ENCODE measurements at places on chromosomes 6 and 20. TPM values are rescaled to one million over a fixed set of nuclear protein-coding genes. Genes with fewer than 3 reads are reported as not detected.

DNA sequence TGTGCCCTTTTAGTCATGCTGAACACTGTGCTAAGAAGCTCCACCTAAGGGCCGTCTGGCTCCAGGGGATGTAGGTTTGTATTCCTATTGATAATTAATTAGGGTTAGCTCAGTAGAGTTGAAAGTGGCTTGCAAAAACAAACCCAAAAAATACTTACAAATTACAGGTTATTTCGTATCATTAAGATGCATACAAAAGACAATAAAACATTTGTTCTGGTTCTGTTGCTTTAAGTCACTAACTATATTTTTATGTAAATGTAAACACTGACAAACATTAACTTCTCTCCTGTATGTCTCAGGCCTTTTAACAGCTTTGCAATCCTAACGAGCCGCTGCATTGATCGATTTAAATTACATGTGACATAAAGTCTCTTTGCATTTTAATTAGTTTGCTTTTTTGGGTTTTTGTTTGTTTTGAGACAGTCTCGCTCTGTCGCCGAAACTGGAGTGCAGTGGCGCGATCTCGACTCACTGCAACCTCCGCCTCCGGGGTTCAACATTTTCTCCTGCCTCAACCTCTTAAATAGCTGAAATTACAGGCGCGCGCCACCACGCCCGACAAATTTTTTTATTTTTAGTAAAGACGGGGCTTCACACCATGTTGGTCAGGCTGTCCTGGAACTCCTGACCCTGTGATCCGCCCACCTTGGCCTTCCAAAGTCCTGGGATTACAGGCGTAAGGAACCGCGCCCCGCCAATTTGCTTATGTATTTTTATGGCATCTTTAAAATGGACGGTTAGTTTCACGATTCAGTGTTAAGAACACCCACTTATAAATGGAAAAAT, 110.9 kb downstream of the HFE start:
- no peak for DNase-seq

Gene NKAIN4
- not detected for total RNA-seq

Gene OR2W1
- total RNA-seq, result not detected

Gene PSORS1C2
- total RNA-seq, result 5.2 TPM

DNA sequence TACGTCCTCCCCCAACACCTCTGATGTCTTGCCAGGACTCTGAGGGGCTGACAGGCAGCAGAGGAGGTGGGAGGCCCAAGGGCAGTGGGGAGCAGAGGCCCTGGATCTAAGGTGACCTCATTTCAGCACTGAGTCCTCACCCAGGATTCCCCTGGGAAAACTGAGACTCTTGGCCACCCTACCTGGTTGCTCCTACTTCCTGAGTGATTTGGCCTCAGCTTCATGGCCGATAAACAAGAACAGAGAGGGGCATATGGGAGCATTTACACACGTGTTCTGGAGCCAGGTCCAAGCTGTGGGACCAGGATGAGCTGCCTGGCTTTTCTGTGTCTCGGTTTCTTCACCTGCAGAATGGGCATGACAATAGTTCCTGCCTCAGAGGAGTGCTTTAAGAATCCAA, 133.8 kb downstream of the ANKRD60 start:
- DNase-seq, result peak; percentile 25

- no peak for DNase-seq
Observed at GRCh38 chr20:10665791-10666190, 8.0 kb downstream of the JAG1 start.

Gene ADGB
- total RNA-seq, result not detected

Gene RNF39
- not detected for total RNA-seq

- DNase-seq, result peak; percentile 83
Observed at GRCh38 chr6:107491138-107491609, 1.3 kb downstream of the SOBP start.

Gene TBXT
- total RNA-seq, result not detected

GRCh38 chr6:30507849-30508827, 18.8 kb downstream of the HLA-E start:
- DNase-seq, result no peak

Gene STK38
- total RNA-seq, result 10.5 TPM

Gene SRMS
- not detected for total RNA-seq

GRCh38 chr20:11182720-11183119, 508.9 kb upstream of the JAG1 start:
- no peak for DNase-seq

DNA sequence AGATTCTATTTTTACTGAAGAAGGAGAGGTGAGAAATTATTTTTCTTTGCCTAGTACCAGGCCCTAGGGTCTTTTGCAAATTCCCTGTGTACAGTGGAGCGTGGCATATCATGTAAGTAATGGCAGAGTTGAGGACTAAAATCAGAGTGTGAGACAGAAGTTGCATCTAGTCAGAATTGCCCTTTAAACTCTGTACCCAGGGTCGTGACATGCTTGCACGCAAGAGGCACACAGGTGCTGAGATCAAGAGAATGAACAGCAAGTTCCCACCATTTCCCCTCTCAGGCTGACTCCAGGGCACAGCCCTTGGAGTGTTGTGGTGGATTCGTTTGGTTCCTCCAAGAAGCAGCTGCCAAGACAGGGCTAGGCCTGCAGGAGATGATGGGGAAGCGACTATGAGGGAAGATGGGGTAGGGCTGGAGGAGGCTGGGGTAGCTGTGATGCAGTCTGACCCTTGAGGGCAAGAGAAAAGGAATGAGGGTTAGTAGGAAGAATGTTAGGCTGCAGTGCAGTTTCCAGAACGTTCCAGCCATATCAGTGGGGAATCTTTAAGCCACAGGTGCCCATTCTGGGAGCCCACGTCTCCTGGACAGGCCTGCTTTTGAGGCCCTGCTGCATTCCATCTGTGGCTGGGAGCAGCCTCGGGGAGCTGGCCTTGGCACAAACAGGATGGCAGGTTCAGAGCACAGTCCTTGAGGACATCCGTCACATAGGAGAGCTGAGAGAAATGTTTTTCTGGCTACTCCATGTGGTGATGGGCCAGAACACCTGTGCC, 6.9 kb downstream of the NELFCD start:
- peak; percentile 37 for DNase-seq

DNA sequence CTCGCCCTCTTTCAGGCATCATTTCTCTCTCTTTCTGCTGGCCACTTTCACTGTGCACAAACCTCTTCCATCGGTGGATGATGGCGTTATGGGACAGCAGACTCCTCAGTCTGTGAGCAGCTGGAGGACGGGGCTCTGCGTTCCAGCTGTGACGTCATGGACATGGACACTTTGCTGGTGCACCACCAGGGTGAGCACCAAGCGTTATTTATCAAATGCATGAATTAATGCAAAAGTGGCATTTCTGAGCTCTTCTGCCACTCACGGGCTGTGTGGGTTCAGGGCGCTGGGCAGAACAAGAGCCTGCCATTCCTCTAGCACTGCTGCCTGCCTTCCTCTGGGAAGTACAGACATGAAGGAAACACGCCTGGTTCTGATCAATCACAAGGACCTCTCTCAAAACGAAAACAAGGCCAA, 82.9 kb upstream of the MPC1 start:
- DNase-seq, result no peak

Gene MOG
- total RNA-seq, result not detected

DNA sequence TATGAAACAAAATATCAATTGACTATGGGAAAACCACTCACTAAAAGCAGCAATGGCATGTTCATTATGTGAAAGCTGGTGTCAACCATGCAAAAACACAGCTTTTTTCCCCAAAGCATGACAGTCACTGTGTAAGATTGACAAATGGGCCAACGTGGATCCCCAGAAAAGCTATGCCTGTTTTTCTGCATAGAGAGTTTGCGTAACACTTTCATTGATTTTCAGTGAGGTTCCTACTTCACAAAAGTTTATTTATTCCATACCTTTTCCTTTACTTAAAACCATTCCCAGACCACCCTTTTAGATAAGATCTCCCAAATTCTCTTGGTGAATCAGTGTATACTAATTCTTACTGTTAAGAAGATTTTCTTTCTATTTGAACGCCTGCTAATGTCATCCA, 138.4 kb upstream of the GLP1R start:
- no peak for DNase-seq

- DNase-seq, result no peak
Observed at GRCh38 chr6:11218538-11219399, 13.7 kb downstream of the NEDD9 start.

- no peak for DNase-seq
Observed at GRCh38 chr20:60057866-60058807, 99.9 kb downstream of the CDH26 start.

- DNase-seq, result no peak
Observed at GRCh38 chr6:66662196-66662595, 955.2 kb upstream of the EYS start.

Gene PRR3
- 25.0 TPM for total RNA-seq

GRCh38 chr20:16748308-16748900, at the start of gene OTOR:
Gene OTOR, plus strand, starts transcription at chr20:16748358. Its CDS starts 44 bp downstream, at chr20:16748402.
- no peak for DNase-seq

Gene ARMC12
- total RNA-seq, result not detected

Gene TGM2
- total RNA-seq, result 529 TPM

DNA sequence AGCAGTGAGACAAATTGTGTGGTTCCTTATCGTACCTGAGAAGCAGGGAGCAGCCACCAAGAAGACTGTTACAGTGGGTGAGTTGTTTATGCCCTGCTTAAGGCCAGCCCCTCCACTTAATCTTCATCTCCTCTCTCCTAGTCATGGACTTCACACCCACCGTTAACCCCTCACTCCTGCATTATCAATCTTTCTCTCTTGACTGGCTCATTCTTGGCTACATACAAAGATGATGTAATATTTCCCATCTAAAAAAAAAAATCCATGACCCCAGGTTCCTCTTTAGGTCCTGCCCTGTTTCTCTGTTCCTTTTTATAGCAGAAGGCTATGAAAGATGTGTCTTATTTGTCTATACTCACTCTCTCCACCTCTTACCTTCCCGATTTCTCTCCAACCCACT, 72.4 kb downstream of the SHLD1 start:
- DNase-seq, result no peak

Gene TUBB1
- not detected for total RNA-seq

GRCh38 chr20:44900231-44900854, 9.5 kb upstream of the PABPC1L start:
- DNase-seq, result no peak

GRCh38 chr6:88301888-88302768, 136.0 kb upstream of the CNR1 start:
- DNase-seq, result no peak

DNA sequence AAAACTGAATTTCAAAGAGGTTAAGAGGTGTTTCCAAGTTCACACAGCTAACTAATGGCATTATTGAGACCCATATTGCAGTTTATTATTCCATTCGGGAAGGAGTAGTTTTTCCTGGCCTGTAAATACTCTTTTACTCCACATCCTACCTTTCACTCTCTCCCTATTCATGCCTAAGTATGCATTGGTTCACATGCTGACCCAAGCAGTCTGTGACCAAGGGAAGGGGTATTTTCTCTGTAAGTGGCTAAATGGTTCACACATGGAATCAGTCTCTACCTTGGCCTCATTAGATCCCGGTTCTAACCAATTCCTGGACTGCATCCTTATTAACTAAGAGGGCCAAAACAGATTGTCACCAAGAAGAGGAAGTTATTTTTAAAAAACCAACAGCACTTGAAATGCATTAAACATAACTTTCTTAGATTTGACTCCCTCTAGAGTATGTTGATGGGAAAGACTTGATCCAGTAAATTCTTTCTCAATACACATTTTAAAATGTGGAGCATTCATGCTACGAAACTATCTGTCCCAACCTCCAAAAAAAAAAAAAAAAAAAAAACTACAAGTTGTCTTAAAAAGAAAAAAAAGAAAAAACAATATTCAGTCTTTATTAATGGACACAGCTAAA, 17.8 kb upstream of the RSPO3 start:
- no peak for DNase-seq

GRCh38 chr20:50848846-50849673, 54.2 kb downstream of the BCAS4 start:
- no peak for DNase-seq

DNA sequence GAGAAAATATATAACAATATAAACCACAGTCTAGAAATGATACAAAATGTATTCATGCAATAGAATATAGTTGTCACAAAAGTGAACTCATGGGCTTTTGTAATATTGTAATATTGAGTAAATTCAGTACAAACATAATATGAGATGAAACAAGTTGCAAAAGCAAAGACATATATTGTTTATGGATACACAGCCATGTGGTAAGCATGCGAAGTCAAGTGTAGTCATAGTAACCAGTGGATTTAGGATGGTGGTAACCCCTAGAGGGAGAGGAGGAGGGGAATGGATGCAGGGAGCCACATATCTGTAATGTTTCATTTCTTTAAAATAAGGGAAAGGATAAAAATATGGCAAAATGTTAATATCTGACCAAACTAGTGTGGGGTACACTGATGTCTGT, 47.3 kb downstream of the ARMC2 start:
- no peak for DNase-seq

Gene PRPF6
- 33.5 TPM for total RNA-seq

Gene PKIB
- not detected for total RNA-seq

DNA sequence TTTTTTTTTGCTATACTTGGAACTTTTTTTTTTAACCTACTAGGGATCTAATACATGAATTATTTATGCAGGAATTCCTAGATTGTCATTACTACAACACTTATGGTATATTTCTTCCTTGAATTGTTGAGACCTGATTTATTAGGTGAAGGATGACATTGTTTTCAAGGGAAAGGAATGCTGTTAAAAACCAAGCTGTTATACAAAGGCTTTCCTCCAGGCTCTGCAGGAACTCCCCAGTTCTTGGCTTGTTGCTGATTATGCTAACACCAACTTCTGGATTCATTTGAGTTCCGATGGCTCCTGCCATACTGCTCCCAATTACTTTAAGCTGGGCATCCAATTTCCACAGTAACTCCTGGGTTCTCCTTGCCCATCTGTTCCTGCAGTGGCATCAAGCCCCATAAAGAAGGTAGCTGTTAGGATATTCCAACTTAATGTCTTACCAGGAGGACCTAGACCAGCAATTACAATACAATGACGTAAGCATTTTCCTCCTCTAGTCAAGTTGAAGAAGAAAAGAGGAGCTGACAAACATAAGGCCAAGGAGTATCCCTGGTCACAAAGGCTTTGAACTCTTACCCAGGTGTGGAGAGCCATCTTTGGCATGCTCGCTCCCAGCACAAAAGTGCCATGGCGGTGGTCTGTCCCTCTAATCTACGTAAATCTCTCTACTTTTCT, 215.9 kb upstream of the AGPAT4 start:
- no peak for DNase-seq

- DNase-seq, result no peak
Observed at GRCh38 chr6:113802779-113803178, 54.4 kb upstream of the MARCKS start.

Gene RAET1L
- not detected for total RNA-seq

DNA sequence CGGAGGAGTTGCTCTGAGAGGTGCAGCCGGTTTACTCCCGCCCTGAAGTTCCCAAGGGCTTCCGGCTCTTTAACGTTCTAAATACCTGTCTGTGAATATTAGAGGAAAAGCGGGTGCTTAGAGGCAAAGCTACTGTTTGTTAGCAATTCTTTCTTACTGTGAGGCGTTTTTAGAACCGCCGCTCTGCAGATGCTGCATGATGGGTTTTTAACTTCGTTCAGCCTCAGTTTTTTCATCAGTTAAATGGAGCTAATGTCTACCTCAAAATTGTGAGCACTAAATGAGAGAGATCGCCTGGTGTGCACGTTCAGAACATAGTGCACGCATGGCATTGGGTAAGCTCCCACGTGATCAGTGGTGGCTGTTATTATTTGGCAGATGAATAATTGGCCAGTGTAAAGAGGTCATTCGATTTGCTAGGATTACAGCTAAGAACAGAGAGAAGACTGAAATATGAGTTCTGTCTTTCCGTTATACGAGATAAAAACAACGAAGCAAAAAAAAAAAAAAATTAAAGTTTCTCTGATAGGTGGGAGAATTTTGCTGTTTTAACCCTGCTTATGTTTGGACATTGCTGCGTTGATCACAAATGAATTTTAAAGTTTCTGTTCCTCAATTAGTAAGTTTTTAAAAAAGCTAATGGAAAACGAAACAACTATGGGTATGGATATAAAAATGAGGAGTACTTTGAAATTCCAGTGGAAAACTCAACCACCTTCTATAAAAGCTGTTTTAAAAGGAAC, 660 bp upstream of the TFB1M start:
- DNase-seq, result peak; percentile 18

Measured in ascending aorta (tissue), 2 donors.